ENCODE measurements at places on chromosomes 11 and 22. TPM values are rescaled to one million over a fixed set of nuclear protein-coding genes. Genes with fewer than 3 reads are reported as not detected.
A peak's percentile ranks its signal among the peaks of the same experiment; 100 is the strongest.

- no peak for DNase-seq
These were observed 14.3 kb downstream of the ARFGAP2 start for GRCh38 chr11:47162426-47162825.

- DNase-seq, result no peak
These were observed 99.3 kb downstream of the CWC15 start for GRCh38 chr11:94873916-94874540.

- no peak for DNase-seq
These were observed 62.5 kb downstream of the SYTL2 start for GRCh38 chr11:85748455-85748891.

DNA sequence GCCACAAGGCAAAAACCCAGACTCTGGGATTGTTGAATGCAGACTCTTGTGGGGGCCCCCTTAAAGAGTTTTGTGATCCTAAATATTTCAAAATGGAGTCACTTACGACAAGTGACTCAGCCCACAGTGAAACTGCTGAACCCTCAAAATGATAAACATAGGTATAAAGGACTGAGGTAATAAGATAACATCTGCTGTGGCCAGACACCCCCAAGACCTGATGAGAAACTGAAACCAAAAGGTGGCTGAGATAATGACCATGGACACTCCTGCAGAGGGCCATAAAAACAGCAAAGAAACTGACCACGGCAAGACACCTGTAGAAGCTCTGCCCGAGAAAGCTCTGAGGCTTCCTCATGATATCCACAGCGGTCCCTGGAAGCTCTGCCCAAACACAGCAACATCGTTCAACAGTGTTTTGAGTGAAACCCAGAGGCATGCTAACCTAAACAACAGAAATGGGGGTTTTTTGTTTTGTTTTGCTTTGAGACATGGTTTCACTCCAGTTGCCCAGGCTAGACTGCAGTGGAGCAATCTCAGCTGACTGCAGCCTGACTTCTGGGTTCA is 1.6 kb upstream of the PLAAT4 start:
- no peak for DNase-seq

DNA sequence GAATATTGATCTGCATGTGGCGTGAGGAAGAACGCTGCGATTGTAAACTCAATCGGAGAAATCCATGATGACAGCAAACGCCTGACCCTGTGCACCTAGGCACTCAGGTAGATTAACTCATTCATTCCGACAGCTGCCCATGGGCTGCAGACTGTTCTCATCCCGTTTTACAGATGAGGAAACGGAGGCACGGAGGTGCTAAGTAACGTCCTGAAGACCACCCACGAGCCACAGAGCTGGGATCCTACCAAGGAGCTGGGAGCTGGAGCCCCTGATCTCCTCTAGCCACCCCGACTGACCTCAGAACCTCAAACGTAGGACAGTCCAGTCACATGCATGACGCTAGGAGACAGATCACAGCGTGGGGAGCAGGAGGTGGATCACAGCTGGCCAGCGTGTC is 1092.7 kb downstream of the BRD1 start:
- DNase-seq, result peak; percentile 2

DNA sequence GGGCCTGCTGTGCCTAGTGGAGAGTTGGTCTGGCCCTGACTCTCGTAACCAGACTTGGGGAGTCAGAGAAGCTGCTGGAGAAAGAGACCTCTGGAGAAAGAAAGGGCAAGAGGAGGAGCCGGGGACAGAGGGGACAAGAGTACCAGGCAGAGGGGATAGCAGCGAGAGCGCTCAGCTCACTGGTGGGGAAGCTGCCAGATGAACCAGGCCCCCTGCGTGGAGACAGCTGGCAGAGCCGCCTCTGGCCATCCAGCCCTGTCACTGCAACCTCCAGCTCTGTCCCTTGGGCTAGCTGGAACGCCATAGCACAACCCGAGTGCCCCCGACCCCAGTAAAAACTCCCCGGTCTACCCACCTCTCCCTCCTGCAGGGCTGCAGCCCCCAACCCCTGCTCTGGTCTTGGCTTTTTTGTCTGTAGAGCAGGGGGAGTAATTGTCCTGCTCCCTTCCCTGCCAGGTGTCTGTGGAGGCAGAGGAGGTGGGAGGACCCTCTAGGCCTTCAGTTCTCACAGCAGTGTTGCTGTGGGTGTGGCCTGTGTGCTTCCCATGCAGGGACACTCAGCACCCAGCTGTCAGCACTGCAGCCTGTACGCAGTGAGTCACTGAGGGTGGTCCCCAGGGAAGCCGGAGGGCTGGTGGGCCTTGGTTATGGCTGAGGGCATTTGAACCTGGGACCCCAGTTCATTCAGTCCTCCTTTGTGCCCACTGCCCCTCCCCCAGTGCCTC is 4.8 kb upstream of the SUN2 start:
- DNase-seq, result no peak

DNA sequence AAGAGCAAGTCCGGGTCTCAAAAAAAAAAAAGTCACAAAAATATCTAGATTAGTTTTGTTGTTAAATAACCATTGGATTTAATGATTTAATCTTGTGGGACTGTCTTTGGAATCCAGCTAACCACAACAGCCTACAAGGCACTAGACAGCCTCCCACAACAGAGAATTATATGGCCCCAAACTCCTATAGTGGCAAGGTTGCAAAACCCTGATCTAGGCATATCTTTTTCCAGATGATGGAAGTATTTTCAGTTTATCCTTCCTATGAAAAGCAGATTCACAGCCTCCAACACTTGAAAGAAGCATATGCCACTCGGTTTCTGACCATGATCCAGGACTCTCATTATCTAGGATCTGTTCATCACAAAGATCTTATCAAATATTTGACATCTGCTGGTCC is 5.4 kb upstream of the C11orf87 start:
- DNase-seq, result no peak

DNA sequence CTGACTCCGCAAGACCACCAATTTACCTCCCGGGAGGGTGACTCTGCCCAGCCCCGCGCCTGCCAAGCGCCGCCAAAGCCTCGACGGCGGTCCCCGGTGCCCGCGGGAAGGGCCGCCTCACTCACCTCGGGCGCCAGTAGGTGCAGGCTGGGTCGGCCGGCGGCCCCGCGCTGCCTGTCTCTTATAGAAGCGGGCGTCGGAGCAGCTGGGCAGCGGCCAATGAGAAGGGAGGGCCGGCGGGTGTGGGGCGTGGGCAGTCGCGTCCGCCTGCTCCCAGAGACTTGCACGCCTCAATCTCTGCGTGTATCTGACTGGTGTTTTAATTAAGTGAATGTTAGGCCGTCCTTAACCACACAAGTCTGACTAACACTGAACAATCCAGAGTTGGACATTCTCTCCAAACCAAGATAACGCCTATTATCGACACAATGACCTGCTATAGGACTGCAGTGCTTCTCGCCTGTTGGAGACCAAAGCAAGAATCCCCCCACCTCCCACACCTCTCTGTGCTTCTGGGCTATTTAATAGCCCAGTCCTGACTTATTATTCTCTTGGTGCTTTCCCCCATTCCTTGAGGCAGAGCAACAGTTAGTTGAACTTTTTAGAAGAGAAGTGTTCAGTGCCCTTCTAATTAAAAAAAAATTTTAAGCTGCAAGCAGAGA is at the start of gene TPH1:
TPH1 (minus strand) TSS at position 154 of the 662 bp plus-strand sequence. CDS start 5,507 bp downstream, outside the sequence.
- DNase-seq, result peak; percentile 56

GRCh38 chr11:33005175-33005574 is 10.5 kb upstream of the DEPDC7 start:
- no peak for DNase-seq

GRCh38 chr11:65210361-65210731 is 28.6 kb downstream of the CAPN1 start:
- no peak for DNase-seq

GRCh38 chr11:33618351-33618710 is 82.3 kb downstream of the C11orf91 start:
- no peak for DNase-seq

DNA sequence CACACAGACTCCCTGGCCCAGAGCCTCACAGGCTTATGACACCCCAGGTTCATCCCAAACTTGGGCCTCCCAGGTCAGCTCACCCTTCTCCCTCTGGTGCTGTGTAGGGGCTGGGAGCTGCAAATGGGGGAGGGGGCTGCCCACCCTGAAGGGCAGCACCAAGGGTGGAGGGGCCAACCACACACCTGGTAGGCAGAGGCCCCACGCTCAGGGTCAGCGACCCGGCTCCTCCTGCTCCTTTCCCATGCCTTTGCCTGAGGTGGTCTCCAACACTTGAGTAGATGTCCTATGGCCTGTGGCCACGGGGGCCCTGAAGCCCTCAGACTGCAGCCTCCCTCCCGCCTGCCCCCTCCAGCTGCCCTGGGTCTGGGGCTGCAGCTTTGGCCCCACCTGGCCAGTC is 3.4 kb downstream of the DGCR6 start:
- DNase-seq, result no peak

GRCh38 chr11:119835753-119836152 is 106.8 kb upstream of the NECTIN1 start:
- no peak for DNase-seq

GRCh38 chr11:119724956-119725355 is 4.0 kb downstream of the NECTIN1 start:
- no peak for DNase-seq

DNA sequence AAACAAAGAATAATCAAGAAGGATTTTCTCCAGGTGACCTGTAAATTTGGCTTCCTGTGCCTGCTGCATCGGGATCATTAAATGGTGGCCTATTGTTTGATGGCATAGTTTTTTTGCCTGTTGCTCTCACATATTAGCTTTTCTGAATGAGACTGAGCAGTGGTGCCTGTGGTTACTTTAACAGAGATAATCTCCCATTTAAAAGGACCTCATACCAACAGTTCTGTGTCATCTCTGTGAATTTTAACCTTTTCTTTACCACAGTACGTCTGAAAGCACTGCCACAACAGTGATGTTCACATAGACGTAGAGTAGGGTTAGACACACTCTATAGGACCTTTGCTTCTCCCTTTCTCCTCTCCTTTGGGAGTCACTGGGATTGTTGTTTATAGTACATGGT is 22.9 kb upstream of the RCE1 start:
- no peak for DNase-seq

DNA sequence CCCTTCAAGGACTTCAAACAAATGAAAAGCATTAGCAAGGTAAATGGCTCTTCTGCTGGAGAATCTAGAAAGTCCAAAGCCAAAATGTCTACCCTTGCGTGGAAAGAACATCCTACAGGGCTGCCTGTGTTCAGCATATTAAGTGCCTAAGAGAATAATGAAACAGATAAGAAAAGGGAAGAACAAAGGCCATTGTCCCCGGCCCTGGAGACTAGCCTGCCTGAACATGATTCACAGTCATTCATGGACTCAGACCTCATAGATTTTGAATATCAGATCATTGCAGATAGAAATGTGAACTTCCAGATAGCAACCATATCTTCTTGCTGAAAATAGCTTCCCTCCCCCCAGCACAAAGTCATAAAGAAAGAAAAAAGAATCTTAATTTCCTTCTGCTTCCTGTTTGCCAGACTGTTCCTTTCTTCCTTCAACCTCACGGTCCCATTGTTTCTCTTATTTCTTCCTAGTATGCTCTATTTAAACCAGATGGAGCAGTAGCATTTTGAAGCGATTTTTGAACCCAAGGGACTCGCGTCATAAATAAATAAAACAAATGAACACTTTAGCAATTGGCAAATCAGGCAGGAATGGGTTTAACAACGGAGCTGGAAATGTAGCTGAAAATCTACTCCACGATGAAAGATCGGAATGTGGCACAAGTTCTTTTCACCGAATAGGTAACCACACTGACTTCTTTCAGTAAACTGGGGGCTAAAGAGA is 408.2 kb upstream of the CCDC90B start:
- DNase-seq, result no peak

DNA sequence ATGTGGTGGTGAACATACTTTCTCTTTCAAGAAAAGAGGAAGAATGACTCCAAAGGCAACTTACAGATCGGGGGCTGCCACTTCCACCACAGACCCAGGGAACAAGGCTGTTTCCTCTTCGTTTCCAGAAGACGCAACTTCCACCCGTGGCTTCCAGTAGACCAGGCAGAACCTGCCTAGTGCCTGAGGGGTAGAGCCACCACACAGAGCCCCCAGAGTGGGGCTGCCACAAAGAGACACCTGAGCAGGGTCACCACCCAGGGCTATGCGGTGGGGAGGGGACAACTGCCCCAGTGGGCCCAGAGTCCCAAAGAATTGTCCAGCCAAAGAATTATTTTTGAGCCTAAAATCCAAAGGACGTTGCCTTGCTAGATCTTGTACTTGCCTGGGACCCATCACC is 16.7 kb upstream of the PHF21B start:
- DNase-seq, result no peak

GRCh38 chr11:11148596-11148995 is 204.5 kb downstream of the CSNK2A3 start:
- DNase-seq, result no peak

- no peak for DNase-seq
These were observed 2.1 kb upstream of the TCF20 start for GRCh38 chr22:42272431-42272999.

DNA sequence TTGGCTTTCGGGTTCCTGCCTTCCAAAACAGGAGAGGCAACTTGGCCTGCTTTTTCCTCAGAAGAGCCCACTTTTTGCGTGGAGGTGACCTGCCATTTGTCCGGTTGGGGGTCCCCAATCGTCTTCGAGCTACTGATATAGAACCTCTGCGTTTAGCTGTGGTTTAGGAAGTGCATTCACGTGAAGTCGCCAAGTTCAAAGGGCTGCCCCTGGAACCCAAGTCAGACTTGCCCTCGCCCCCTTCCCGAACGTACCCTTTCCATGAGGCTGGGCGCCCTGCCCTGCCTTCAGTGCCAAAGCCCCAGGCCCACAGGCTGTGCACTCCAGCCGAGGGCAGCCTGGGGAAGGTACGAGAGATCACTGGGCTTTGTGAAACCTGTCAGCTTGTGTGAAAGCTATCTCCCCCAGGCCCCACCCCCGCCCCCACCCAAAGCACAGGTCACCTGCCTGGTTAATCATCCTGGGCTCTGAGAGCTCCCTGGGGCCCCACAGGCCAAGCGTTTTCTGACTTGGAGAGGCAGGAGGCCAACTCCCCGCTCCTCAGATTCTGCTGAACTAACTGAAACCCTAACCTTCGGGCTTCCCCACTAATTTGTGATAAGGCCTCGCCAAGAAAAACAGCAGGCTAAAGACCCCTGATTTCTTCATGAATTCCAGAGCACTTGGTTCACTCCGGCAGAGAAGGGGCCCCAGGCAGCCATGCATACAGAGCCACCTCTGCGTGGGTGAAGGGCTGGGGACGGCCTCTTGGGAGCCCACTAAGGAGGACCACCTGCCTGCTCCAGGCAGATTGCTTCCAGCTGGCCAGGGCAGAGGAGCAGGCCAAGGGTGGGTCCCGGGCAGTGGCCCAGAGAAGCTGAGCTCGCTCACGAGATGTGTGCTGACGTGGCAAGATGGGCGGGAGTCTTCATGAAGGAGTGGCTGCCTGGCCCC is 25.8 kb upstream of the KCNQ1OT1 start:
- DNase-seq, result peak; percentile 85

Gene C11orf42
- not detected for total RNA-seq

Gene CARNS1
- total RNA-seq, result 15.0 TPM

Gene TSPAN32
- 13.9 TPM for total RNA-seq

Gene PATL1
- total RNA-seq, result 21.6 TPM

Gene CDC45
- 0.62 TPM for total RNA-seq

Gene PHOX2A
- total RNA-seq, result not detected

Gene KLHDC7B
- total RNA-seq, result not detected

Gene KCNQ1
- total RNA-seq, result 33.4 TPM

Gene SMIM35
- not detected for total RNA-seq

Gene SELENOM
- 43.4 TPM for total RNA-seq

Gene SEZ6L
- total RNA-seq, result 0.11 TPM

Gene BLID
- total RNA-seq, result 0.35 TPM

Gene STK33
- 25.9 TPM for total RNA-seq

Gene MGAT3
- 3.9 TPM for total RNA-seq
